Stimulated activated CD8-positive, alpha-beta memory T cell treated with anti-CD3 and anti-CD28 coated beads, Interleukin-15, amount 100 ng/mL, for 24 hours (primary cell): ENCODE measurements at places on chromosomes 5 and 9.

DNA sequence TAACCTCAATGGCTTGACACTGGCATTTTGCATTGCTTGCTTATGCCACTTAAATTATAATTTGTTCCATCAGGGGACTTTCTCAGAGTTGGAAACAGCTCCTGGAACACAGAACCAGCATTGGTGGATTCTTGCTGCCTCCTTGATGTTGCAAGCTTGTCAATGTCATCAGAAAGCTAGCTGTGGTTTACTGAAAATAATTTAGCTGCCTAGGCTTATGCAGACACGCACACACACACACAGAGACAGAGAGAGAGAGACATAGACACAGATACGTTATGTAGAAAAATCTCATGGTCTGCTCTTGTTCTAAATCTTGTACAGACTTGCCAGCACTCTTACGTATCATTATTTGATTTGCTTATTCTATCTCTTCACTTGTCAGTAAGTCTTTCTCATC lies 78.0 kb downstream of the HMHB1 start:
- DNase-seq = no peak

- DNase-seq = no peak
These were observed 191.0 kb downstream of the GABBR2 start for GRCh38 chr9:98517761-98518160.

DNA sequence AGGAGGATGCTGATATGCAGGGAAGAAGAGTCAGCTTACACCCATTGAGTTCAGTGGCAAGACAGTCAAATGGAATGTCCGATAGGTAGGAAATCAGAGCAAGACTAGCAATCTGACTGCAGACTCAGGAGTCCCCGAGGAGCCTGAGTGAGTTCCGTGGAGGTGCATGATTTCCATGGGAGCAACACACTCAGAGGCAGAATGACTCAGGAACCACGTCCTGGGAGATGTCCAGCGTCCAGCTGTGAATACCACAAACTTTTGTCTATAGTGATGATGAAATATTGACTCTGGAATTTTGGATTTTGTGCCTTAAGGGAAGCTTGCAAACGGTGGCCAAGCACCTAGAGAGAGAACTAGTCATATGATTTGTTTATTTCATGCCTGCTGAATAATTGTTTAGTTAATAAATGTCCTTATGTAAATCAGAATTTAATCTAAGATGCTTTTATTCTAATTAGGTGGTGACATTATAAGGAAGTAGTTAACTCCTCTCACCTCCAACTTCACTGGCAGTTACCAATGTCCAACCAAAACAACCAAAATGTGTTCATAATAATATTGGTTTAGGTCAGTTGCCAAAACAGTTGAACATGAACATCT lies 100.4 kb downstream of the PDE4D start:
- no peak for DNase-seq

DNA sequence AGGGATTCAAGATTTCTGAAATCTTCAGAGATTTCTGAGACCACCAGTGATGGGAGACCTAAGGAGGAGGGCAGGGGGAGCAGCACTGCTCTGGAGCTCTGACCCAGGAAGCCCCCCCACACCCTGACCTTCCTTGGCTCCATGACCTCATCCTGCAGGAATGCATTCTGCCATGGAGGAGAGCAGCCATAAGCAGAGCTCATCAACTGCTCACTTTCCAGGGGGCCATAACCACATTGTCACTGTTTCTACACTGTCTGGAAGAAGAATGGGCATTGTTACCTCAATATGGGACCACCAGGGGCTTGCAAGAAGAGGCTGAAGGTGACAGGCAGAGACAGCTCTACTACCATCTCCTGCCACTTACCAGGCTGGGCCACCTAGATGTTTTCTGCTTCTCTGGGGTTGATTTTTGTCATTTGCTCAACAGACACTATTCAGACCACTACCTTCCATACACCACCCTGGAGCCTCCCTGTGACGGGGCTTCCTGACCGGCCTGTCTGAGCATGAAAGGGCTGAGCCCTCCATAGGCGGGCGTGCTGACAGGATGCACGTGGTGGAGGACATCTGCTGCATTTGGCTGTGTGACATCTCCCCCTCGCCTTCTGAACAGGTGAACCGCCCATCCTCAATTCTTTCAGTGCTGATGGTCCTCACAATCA lies 2.3 kb upstream of the TSC1 start:
- DNase-seq = no peak
